AG10803 (cell line): ENCODE measurements at places on chromosomes 7 and 10.
A peak's percentile ranks its signal among the peaks of the same experiment; 100 is the strongest.

DNA sequence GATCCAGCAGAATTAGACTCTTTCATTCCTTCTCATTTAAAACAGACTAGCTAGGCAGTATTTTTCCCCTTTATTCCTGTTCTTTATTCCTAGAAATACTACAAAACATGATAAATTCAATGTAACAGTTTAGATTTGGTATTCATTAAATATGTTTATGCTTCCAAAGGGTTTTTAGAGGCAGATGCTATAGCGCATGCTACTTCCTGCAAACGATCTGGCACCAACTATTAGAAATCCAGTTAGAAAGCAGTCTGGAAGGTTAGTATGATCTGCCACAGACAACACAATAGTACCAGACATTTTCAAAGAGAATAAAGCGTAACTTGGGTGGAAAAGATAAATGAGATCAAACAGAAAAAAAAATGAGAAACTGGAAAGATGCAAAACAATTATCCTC, 63.5 kb upstream of the PTN start:
- DNase-seq, result no peak

DNA sequence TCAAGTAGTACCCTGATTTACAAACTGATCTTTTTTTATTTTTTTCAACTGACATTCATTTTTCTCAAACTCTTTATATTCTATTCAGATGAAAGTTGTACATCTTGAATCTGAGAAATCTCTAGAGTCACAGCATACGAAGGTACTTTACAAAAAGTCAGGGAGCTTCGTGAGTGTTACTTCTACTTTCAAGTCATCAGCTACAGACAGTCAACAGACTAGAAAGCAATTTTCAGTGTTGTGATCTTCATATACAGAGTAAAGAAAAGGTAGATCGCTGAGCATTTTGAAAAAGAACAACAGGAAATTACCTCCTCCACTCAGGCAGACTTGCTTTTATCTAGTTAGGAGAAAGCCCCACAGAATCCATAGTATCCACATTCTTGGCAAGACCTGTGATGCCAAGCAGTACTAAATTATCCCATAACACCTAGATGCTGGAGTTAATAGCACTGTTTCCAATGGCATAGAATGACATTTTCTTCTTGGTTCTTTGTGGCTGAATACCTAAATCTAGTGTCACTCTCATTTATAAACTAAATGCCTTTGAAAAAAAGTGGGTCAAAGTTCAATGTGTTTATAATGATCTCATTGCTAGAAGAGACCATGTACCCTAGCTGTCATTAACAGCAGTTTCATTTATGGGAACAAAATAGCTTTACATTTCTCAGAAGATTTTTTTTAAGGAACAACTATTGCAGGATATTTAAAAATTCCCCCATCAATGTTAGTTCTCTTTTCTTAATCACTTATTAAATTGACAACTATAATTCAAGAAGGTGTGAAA, 12.0 kb upstream of the ZNF800 start:
- no peak for DNase-seq

- no peak for DNase-seq
These were observed 179.8 kb downstream of the NPSR1 start for GRCh38 chr7:34837801-34838201.

DNA sequence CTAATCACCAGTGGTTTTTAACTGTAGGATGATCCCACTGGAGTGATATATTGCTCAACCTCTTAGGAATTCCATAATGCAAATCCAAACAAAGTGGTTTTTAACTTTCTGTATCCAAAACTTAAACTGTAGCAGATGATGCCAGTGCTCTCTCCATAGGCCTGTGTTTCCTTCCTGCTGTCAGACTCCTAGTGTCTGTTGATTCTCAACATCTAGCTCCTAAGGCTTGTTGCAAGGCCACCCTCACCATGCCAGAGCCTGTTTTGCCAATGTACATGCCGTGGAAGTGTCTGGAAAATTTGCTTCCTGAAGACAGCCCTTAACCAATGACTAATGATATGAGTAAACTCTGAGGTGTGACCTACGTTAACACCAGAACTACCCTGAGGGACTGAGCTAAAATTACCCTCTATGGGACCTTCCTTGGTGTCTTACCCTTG, 39.3 kb downstream of the C1GALT1 start:
- peak; percentile 82 for DNase-seq

GRCh38 chr7:95716357-95717122, 55.8 kb upstream of the DYNC1I1 start:
- DNase-seq, result no peak

DNA sequence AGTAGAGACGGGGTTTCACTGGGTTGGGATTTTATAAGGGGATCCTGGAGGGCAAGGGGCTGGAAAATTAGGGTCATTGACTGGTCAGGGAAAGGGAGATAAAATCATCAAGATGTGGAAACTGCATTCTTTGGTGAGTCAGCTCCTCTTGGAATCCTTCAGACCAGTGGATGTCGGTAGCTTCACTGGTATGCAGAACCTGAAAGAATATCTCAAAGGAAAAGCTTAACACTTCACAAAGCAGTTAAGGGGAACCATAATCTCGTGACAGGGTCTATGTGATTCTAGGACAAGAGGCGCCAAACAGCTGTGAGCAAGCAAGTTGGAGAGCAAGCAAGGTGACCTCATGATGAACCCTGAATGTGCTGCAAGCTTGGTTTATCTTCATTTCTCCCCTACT, 634.7 kb upstream of the AUTS2 start:
- peak; percentile 95 for DNase-seq

- DNase-seq, result peak; percentile 56
These were observed 64.7 kb downstream of the MACC1 start for GRCh38 chr7:20152511-20152910.

DNA sequence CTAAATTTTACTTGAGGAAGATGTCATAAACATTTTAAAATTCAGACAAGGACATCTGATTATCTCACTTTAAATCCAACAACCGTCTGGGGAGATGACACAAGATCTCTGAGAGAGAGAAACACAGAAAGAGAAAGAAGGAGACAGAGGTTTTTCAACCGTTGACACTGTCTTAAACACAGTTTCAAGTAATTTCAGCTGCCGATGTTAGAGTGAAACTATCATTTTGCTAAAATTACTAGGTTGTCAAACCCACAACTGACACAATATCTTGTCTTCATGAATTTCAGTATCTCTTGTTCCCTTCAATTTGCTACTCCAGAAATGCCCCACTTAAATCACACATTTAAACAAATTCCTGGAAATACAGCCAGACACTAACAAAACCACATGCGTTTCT, 174.8 kb downstream of the RAPGEF5 start:
- DNase-seq, result no peak

DNA sequence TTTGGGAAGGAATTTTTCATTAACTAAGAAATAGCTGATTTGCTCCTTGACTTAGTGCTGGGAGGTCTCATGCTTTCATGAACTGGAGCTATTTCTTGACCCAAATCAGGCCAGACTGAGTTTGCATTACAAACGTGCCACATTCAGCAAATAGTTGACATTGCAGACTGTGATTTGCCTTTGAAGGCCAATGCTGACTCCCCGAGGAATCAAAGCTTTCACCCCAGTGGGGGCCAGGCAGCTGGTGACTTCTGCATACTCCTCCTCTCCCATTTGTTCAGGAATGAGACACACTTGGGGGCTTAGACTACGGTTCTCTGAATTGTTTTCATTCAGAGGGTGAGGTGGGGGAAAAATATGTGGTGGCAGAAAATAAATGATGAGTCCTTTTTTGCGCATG, 111.0 kb upstream of the JAZF1 start:
- DNase-seq, result no peak

GRCh38 chr7:18902892-18903291, 214.5 kb downstream of the TWIST1 start:
- no peak for DNase-seq

DNA sequence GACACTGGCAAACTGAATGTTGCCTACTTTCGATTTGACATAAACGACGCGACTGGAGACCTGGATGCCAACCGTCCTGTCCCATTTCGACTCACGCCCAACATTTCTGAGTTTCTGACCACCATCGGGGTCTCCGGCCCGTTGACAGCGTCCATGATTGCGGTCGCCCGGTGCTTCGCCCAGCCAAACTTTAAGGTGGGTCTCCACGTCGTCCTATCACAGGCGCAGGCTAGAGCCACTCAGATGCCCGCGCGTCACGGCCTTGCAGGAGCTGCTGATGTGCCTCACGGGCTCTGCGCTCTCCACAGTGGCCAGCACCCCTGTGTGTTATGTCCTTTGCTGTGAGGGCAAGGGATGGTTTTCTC, 132.6 kb downstream of the SMURF1 start:
- DNase-seq, result no peak

DNA sequence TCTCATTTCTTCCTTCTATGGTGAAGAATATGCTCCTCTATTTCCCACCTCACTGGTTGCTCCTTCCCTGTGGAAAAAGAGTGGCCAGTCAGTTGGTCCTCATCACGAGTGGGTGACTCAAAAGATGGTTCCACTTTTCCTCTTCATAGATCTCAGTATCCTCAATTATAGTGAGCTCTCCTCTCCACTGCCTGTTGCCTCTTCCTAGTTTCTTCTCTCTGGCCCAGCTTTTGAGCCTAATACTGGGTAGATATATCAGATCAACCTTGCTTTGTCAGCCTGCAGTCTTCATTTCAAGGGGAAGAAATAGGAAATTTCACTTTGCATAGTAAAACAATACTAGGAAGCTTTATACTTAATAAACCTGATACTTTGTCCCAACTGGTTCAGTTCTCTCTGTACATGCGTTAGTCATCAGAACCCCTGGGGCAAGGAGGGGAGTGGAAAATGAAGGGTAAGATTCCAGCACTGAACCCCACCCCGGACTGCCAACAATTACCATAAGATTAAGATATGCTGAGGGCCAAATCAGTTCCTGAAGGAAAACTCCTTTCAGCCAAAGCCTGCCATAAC, 15.5 kb upstream of the WNT16 start:
- no peak for DNase-seq

DNA sequence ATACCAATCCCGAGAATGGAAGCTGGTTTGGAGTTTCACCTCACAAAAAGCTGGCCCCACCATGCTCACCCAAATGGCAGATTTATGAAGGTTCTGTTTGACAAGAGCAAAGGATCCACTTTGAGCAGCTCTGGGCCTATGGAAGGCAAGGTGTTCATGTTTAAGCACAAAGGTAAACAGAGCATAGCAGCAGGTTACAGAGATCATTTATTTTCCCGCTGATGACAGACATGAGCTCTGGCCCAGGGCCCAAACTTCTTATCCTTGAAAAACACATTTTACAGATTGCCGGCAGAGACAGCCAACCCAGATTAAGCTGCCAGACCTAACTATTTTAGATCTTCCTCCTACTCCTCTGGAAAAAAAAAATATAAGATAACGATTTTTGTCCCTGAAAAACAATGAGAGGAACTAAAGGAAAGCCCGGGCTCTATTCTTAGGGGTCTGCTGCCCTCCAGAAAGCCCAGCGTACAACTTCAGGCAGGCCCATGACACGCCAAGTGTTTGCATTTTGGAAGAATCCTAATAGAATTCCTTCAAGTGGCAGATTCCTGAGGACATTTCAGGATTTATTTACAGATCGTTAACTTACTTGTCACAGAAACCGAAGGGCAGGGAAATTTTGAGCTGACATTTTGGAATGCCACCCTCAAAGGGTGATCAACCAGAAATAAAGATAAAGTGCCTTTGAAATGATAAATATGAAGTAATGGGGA, 40.0 kb downstream of the SYPL1 start:
- no peak for DNase-seq

GRCh38 chr10:43866712-43867111, 218.0 kb upstream of the ZNF32 start:
- DNase-seq, result no peak

- no peak for DNase-seq
These were observed 474.4 kb upstream of the GALNT17 start for GRCh38 chr7:70657571-70657970.

- DNase-seq, result no peak
These were observed 233.1 kb downstream of the CCDC3 start for GRCh38 chr10:12768156-12769100.

DNA sequence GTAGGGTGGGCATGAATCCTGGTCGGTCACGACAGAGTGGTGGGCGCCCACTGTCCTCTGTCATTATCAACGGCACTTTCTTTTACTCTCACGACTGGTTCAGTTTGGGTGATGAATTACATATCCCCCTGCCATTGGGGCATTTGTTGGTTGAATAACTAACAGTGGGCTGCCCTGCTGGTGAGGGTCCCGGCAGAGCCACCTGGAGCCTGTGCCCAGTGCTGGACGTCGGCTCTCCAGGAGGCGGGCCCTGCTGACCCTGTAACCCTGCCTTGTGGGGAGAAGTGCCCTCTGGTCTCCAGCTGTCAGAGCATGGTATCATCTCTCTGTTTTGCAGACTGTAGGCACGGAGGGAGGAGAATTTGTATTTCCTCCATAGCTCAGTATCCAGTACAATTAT, 199.1 kb downstream of the GLRX3 start:
- DNase-seq, result no peak

GRCh38 chr7:133331861-133332260, 79.0 kb downstream of the EXOC4 start:
- DNase-seq, result peak; percentile 3
